ENCODE measurements at places on chromosomes 11 and 22.

GRCh38 chr22:38716826-38717225 lies 11.1 kb downstream of the GTPBP1 start:
- DNase-seq: no peak

GRCh38 chr11:2002042-2002776 lies 4.6 kb upstream of the H19 start:
- no peak for DNase-seq

- no peak for DNase-seq
Measured at GRCh38 chr11:117074119-117074518, 24.1 kb downstream of the SIK3 start.

DNA sequence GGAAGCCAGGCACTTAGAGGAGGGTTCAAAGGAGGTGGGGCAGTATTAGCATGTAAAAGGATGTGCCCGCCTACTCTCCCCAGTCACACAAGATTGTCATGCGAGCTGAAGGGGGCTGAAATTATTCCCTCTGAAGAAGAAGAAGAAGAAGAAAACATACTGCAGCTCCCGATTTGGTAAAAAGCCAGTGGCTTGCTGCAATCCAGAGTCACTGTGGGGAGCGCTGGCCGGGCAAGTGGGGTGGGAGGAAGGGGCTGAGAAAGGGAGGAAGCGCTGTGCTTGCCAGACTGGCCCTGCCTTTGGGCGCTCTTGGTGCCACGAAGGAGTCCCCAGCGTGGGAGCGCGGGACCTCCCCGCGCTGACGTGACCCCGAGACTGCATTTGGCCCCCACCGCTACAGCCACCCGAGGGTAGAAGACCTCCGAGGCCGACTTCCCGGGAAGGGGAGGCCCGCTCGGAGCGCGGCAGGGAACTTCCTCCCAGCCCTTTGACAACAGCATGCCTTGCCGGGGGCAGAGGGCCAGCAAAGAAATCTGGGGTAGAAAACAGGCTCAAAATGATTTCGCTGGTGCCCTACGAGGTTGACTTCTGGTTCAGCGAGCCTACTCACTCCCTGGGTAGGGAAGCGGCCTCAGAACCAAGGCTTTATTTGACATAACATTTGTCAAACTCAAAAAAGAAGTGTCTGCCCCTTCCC lies 906.3 kb downstream of the DLG2 start:
- peak; percentile 23 for DNase-seq

DNA sequence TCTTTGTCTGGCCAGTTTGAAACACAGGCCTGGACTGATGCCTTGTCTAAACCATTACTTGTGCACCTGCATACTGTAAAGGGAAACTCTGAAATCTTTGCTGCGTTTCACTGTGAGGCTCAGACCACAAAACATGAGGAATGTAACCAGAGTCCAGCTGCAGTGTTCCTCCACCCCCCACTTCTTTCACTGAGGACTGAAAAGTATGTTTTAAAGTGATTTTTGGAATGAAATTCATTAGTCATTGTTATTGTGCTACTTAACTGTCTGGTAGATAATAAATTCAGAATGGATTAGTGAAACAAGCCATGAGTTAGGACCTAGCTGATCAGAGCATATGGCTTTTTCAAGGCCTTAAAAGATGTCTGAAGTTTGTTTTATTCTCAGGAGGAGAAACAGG lies 181.2 kb downstream of the WNT11 start:
- DNase-seq: peak; percentile 91

DNA sequence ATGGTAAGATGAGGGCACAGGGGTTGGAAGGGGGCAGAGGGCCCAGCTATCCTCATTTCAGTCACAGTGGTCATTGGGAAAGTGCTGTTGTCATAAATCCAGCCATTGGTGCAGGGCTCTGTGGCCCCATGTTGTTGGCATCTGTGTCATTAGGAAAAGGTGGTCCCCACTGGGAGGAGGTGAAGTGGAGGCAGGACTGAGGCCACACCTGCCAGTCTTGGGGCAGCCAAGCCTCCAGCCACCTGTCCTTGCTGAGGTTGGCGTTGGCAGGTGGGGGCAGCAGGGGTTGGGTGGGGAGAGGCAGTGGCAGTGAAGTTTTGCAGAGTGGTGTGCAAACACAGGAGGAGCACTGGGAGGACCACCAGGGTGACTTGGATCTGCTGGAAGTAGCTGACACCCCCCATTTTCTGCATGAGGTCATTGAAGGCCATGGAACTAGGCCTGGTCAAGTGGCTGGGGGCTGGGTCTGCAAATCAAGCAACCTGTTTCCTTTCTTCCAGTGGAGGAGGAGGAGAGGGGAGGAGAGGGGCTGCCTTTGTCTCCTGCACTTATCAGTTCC lies 25.3 kb downstream of the SLC22A6 start:
- DNase-seq: no peak

- DNase-seq: peak; percentile 61
Measured at GRCh38 chr22:24200619-24201212, 19.4 kb downstream of the SUSD2 start.

GRCh38 chr22:44108806-44109385 lies 71.8 kb upstream of the PARVG start:
- peak; percentile 18 for DNase-seq

GRCh38 chr11:17636721-17637120 lies 82.7 kb upstream of the MYOD1 start:
- DNase-seq: no peak

- DNase-seq: no peak
Measured at GRCh38 chr11:69211540-69211919, 55.8 kb downstream of the SMIM38 start.

DNA sequence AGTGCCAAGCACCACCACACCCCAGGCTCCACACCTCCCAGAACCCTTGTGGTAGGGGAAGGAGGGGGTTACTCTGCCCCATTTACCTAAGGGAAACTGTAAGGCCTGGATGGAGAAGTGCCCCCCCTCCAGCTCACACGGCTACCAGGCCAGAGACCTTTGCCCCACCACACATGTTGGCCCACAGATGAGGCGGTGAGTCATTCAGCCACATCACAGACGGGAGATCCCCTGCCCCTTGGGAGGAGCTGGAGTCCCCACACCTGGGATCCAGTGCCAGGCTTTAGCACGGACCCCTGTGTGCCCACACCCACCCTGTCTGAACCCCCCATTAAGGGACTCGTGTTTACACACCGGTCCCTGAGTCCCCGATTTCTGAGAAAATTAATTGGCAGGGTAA lies 24.9 kb downstream of the CDKN1C start:
- no peak for DNase-seq

DNA sequence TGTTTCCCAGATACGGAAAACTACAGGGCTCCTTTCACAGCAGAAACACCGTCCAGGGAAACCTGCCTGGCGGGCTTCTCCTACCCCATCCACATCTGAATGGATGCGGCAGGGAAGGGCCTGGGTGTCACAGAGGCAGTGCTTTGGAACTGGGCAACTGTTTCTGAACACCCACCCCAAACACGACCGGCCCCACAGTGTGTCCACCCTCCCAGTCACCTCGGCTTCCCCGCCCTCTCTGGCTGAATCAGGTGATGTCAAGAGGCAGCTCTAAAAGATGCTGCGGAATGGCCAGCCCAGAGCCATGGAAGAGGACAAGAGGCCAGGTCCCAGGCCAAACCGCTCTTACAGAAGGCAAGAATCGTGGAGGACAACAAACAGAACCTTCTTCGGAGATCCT lies 22.0 kb downstream of the IFT27 start:
- DNase-seq: no peak

DNA sequence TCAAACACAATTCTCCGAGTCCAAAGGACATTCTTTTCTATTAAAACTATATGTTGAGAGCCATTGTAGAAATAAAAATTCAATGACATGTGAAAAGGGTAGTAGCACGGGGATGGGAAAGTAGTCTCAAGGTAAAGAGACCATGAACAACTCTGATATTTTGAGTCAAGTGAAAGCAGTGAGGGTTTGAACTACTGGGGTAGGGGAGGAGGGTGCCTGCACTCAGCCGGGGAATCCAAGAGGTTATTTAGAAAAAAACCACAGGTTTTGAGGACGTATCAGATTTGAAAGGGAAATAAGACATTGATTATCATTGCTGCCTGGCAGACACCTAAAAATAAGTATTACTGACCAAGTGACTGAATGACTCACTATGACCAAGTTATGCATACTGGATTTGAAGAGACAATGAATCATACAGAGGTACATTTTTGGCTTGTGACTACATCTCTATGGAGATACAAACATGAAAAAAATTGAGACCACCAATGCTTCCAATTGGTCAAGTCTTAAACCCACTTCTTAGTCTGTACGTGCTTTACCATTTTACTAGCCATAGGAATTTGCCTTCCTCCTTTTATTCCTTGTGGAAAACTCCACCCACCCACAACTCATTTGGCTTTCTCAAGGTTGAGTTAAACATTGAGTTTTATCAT lies 2.2 kb upstream of the OR52H1 start:
- peak; percentile 87 for DNase-seq

DNA sequence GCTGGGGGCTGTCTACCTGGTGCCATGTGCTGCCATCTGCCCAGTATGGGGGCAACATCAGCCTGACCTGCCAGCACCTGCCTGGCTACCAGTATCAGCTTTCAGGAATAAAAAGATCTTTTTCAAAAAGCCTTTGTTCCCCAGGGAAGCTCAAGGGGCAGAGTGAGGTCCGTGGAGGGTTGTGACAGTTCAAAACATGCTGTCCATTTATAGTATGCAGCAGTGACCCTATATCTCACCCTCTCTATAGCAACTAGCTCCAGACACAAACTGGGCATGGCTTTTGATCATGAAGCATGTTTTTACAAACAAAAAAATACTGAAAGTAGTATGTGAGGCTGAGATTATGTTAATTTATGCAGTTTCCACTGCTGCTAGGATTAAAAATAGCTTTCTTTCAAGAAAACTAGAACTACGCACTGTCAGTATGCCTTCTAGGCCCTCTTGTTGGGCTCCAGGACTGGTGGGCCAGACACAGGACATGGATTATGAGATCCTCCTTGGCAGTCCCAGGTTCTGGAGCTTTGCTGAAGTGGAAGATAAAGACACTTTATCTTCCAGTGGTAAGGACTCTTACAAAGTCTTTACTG lies 23.4 kb downstream of the NAV2 start:
- DNase-seq: no peak

- no peak for DNase-seq
Measured at GRCh38 chr11:45942381-45942780, 19.9 kb downstream of the LARGE2 start.

DNA sequence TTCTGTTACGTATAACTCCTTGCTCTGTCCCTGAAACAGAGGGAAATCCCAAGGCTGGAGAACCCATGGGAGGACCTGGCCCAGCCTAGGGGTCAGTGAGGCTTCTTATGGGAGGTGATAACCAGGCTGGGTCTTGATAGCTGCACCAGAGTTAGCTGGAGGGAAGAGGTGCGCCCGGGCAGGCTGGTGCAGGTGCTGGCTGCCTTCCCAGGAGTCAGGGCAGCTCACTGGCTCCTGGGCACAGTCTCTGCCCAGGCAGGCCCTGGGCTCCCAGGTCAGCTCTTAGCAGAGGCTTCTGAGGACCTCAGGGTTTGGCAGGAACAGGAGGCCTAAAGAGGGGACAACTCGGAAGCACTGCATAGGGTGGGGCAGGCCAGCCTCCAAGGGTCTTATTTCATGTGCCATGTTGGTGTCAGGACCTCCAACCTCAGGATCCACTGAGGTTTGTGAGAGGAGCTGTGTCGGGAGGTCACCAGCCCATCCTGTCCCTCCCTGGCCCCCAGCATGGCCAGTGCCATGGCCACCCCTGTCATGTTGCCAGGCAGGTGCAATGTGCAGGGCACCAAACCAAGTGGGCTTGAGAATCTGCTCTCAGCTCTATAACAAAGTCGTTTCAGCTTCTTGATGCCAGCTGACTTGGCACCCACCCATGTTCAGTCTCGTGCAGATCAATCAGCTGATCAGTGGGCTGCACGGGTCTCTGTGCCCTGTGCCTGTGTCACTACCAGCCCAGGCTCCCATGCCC lies 20.5 kb upstream of the CELSR1 start:
- DNase-seq: no peak

GRCh38 chr11:99079576-99079975 lies 58.8 kb downstream of the CNTN5 start:
- no peak for DNase-seq

DNA sequence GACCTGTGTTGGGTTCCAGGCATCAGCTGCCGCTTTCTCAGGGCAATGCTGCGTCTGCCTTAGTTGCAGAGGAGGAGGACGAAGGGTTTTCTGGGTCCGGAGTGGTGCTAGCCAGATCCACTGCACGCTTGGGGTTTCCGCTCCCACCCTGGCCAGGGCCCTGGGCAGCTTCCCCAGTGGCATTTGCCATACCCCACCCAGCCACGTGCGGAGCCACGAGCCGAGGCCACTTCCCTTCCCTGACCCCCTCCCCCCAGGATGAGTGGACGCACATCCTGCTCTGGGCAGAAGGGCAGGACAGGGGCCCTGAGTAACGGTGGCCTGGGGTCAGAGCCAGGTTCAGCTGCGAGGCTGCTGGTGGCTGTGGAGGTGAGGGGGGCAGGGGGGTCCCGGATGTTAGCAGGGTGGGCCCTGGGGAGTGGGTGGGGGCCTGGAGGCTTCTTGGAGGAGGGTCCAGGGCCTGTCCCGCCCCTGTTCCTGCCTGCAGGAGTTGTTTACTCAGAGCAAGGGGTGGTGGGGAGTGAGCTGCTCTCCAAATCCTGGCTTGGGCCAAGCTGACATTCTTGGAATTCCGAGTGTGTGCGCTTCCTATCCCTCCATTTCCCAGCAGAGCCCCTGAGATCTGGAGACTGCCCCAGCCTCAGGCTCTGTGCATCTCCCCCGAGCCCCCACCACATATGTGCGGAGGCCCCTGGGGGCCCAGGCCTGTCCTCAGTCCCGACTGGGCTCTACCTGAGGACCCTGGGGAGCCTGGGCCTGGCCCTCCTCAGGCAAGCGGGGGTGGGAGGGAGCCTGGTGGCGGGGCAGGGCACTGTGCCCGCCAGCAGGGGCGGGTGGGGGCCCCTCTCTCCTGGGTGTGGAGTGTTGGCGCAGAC lies 1.4 kb downstream of the TSPAN4 start:
- peak; percentile 97 for DNase-seq

DNA sequence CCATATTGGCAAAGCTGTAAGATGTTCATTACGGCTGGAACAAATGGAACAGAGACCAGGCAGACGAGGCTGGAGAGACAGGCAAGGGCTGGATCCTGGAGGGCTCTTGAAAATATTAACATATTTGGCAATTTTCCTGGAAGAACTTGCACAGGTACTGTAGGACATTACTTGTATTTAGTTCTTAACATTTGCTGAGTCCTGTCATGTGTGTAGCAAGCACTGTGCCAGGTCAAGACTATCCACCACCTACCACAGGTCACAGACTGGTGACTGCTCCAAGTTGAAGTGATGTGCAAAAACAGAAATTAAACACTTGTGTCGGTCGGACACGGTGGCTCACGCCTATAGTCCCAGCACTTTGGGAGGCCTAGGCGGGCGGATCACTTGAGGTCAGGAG lies 58.7 kb upstream of the TNRC6B start:
- no peak for DNase-seq

- DNase-seq: peak; percentile 34
Measured at GRCh38 chr22:35538801-35539321, 1.8 kb upstream of the RASD2 start.
